Dermis blood vessel endothelial cell (primary cell): ENCODE measurements at places on chromosomes 3 and 15.

DNA sequence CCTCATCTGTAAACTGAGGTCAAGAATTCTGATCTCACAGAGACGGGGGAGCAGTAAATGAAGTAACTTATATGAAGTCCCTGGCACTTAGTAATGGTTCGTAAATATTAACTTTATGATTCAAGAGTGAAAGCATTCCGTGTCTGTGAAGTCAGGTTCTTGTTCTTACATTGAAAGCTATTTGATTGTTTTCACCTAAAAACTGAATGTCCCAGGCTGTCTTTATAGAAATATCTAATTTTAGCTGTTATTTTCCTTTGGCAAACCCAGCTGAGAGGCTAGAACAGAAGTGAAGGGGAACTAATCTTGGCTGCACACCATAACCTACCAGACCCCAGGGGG lies 84.5 kb downstream of the CHSY1 start:
- DNase-seq, result no peak

DNA sequence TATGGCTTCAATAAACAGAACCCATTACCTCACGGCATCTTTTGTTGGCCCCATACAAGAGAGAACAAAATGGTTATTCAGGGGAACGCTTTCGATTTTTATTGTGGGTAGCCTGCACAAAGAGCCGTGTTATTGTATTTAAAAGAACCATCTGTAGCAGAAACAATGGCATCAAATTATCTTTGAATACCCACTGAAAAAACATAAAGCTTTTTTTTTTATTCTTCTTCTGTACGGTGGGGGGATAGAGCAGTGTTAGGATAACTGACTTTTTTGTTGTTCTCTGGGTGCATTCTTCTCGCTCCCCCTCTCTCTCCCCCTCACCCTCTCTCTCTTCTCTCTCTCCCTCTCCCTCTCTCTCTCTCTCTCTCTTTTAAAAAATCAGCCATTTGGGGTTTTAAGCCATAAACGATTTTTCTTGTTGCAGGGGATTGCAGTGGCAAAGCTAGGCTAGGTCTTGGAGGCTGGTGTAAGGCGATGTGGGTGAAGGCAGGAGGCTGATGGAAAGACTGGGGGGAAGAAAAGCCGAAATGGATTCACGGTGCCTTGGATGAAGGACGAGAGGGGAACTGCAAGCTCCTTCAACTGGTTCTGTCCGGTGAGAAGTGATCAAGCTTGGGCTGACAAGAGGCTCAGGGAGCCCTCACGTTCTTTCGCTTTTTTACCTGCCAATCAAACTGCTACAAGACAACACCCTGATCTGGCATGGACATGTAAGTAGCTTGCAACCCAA lies 12.4 kb upstream of the SOX2 start:
- peak; percentile 19 for DNase-seq

DNA sequence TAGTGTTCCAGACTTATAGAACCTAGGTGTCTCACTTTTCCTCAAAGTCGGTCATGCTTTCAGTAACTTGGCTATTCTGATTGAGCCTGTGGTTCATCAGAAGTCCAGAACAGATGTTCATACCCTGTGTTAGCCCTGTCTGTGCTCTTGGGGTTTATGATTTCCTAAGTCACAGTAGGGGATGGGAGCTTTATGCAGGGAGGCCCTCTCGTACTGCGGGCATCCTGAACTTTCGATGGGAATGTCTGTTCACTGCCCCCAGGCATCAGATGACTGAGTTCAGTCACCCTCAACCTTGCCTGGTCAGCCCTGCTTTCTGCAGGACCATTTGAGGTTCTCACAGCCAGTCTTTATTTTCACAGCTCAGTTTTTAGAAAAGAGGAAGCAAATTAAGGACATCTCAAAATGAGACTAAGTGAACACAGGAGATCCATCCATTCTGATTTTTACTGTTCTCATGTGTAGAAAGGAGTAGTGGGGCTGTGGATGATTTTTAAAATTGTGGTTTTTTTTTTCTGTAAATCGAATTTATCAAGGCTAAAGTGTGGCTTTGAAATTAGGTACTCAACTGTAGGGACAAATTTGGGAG lies 71.3 kb downstream of the CMTM8 start:
- no peak for DNase-seq

DNA sequence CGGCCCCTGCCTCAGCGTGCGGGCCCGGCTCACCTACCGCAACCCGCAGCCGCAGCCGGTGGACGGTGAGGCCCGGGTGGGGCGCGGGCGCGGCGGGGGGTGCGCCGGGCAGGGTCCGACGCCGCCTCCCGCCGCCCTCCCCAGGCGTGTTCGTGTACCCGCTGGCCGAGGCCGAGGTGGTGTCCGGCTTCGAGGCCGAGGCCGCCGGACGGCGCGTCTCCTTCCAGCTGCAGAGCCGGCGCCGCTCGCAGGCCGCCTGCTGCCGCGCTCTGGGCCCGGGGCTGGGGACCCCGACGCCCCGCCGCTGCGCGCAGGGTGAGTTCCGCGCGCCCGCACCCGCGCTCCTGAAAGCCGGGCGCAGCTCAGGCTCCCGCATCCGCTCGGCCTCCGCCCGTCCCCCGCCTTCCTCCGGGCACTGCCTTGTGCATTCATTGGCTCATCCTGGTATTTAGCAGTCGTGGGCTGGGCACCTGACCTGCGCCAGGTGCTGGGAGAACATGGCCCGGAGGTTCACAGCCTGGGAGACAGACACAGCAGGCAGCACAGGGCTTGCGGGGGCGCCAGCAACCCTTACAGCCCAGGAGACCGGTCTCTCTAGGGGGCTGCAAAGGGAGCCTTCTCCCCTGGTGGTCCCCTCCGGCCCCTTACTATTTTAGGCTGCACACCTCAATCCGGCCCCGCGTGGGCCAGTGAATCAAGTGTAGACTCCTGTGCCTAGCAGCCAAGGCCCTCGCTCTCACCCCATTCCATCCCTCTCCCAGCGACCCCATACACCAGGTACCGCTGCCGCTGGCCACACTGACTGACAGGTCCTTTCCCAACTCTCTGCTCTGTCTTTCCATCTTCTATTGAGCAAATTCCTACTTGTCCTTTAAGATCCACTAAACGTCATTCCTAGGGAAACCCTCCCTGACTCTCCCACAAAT lies 1.5 kb downstream of the VWA5B2 start:
- DNase-seq, result no peak

DNA sequence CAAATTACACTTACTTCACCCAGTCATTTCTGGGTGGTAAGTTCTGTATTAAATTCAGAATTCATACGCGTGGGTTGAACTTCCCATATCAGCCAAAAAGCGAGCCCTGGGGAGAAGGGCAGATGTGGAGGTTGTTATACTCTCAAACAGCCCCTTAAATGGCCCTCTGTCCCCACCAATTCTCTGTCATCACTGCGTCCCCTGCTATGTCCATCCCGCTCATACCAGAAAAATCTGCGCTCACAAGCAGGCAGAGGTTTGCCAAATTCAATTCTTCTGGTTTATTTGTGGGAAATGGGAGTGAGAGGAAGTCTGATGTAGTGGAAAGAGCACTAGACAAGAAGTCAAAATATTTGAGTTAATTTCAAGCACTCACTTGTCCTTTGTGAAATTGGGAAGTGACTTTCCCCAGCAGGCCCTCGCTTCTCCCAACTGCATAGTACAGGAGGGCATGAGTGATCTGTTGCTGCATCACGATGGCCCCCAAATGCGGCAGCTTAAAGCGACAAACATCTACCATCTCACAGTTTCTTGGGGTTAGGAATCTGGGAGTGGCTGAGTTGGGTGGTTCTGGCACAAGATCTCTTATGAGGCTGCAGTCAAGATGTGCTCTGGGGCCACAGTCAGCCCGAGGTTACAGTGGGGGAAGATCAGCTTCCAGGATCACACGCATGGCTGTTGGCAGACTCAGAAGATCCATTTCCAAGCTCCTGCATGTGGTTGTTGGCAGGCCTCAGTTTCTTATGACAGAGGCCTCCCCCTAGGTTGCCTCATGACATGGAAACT lies 67.7 kb downstream of the CPN2 start:
- DNase-seq, result no peak

DNA sequence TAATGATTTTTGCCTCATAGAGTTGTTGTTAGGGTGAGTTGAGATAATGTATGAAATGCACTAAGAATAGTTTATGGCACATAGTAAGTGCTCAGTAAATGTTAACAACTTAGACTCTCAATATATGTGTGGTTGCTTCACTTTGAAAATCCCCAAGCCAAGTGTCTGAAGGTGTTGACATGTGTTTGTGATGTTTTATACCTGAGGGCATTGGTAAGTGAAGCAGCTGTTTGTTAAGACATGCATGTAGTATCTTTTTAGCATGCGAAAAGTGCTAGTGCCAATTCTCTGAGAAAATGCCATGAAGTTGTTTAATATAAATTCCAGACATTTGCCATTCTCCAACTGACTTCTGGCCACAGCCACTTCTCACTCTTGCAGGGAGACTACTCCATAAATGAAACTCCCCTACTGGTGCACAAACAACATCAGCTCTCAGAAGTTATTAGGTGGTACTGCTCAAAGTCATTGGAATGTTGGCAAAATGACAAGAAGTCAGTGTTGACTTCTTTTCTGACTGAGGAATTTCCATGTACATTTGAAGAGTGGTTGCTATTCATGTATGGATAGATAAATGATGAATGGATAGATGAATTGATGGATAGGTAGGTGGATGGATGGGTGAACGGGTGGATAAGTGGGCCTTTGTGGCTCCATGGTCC lies 103.6 kb upstream of the NUDT16 start:
- DNase-seq, result peak; percentile 3

- no peak for DNase-seq
Observed at GRCh38 chr3:126714921-126715320, 10.9 kb downstream of the CHCHD6 start.

- no peak for DNase-seq
Observed at GRCh38 chr3:160825311-160825800, 69.3 kb downstream of the PPM1L start.

DNA sequence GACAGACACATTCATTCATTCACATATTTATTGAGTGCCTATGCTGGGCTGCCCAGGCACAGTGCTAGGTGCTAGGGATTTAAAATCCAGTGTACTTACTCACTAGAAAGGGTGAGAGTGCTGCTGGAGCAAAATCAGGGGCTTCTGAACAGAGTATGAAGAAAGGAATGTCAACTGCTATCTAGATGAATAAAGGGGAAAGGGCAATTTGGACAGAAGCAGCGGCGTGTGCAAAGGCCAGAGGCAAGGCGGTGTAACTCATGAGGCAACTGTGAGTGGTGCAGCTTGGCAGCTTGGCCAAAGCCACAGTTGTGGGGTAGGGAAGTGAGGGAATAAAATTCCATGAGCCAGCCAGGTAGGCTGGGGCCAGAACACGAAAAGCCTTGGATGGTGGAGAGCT lies 76.7 kb downstream of the RAD18 start:
- DNase-seq, result no peak

GRCh38 chr15:67130673-67131601 lies 65.5 kb downstream of the SMAD3 start:
- DNase-seq, result no peak

- peak; percentile 27 for DNase-seq
Observed at GRCh38 chr15:57662802-57663201, 43.7 kb upstream of the POLR2M start.

DNA sequence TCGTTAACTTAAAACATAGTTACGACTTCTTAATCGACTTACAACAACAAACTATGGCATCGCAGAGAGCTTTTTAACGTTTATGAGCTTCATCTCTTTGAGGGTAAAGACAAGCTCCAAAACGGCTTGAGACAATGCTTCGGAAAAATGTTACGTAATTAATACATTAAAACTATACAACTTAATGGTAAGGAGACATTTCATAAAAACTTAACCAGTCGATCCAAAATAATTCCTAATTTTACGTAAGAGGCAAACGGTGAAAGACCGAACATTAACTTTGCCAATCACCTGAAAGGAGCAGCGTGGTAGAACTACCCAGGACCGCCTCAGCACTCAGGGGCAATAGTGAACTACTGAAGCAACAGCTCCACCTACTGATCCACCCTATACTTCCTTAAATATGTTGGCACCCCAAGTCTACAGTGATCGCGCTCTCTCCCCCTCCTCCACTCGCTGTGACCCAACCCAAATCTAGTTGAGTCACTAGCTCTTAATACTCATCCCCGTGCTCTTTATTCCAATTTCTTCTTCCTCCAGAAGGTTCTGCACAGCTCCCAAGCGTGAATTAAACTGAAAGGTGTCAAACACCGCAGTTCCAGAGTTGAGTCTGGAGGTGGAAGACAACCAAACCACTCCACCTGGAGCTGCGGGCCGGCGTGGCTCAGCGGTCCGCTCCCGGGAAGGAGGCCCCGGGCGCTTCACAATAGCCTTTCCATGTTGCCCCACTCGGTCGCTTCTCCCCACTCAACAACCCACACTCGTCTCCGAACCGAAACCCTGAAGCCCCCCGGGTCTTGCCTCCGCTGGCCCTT lies 901 bp downstream of the NAA50 start:
- peak; percentile 93 for DNase-seq

GRCh38 chr3:44504566-44504965 lies 27.1 kb upstream of the ZNF445 start:
- no peak for DNase-seq

- DNase-seq, result peak; percentile 19
Observed at GRCh38 chr3:128107834-128108233, 15.8 kb downstream of the RUVBL1 start.

- no peak for DNase-seq
Observed at GRCh38 chr3:42868841-42869240, 6.8 kb downstream of the CYP8B1 start.

GRCh38 chr3:11236588-11237461 lies 35.4 kb upstream of the ATG7 start:
- DNase-seq, result peak; percentile 77

- DNase-seq, result no peak
Observed at GRCh38 chr15:101145362-101145761, 106.5 kb downstream of the CHSY1 start.

DNA sequence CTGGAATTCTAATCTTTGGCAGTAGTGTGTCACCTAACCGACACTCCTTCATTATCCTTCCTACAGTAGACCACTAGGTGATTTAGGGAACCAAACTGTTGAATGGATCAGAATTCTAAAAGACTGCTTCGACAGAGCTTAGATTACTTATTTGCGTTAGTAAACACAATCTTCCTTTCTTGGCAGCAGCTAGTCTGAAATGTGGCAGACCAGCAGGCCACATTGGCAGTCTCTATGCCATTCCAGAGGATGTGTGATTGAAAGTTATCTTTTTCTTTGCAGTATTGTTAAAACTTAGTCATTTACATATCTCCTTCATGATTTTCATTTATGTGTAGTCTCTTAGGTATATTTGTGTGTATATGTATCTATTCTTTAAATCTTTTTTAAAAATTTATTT lies 23.6 kb downstream of the MBNL1 start:
- no peak for DNase-seq

- DNase-seq, result no peak
Observed at GRCh38 chr15:91882858-91883586, 29.5 kb downstream of the SLCO3A1 start.

GRCh38 chr3:72343078-72343477 lies 505.2 kb downstream of the SHQ1 start:
- peak; percentile 11 for DNase-seq

DNA sequence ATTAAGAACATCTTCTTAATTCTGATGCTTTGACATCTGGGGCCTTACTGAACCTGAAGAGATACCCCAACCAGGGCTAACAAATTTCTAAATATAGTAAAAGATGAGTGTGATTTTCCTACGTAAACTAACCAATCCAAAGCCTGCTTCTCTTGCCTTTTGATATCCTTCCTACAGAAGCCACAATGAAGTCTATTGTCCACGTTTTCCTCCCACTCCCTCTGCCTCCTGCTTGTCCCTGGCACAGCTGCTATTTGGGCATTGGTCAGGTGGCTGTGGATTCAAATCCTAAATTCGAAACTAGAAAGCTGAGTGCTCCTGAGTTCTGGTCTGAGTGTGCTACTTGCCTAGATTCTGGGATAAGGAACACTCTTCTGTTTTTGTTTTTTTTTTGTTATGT lies 17.4 kb upstream of the MKRN3 start:
- DNase-seq, result no peak
